ENCODE measurements at places on chromosomes 12 and 14.

- DNase-seq: no peak
These were observed 739 bp upstream of the PPP2R5E start for GRCh38 chr14:63543826-63544406.

DNA sequence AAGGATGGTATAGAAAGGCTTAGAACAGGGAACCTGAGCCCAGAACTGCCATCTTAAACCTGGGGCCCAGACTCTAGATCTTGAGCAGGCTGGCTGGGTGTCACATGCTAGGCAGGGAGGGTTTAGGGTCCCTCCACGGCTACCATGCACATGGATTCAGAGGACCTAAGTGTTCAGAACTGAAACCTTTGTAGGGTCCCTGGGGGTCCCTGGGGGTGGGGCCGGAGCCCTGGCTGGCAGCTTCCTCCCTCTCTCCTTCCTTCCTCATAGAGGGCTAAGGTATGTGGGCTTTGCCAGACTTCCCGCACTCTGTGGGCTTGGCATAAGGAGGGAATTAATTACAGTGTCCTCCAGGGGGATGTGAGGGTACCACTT is 4.6 kb upstream of the ZNF385A start:
- no peak for DNase-seq

- DNase-seq: no peak
These were observed 70.8 kb downstream of the NCOR2 start for GRCh38 chr12:124496584-124496983.

DNA sequence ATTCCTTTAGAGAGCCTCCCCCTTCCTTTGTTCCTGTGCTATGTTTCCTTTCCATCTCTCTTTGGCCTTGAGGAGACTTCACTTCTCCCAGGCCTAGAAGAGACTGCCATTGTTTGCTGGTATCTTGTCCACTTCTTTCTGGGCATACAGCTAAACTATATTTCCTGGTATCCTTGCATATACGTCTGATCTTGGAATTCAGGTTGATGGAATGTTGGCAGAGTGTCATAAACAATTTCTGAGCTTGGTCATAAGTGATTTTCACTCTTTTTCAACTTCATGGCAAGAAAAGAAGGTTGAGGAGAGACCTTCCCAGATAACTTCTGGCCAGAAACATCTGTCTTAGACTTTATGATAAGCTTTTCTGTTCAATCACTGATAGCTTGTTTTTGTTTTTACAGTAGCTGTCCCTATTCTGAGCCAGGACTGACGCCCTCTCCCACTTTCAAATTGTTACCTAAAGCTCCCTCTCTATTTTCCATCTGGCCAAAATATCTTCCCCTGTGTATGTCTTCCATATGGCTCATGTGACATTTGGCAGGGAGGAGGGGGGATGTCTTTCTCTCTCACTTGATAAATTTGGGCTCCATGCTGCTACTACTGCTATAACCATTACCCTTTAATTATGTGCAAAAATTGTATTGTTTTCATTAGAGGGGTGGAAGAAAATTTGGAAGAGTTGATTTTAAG is 457.0 kb downstream of the ADAMTS20 start:
- DNase-seq: no peak

GRCh38 chr12:96452261-96452922 is 37.0 kb upstream of the CFAP54 start:
- no peak for DNase-seq

- DNase-seq: no peak
These were observed 859.1 kb upstream of the FLRT2 start for GRCh38 chr14:84670796-84671195.

GRCh38 chr12:132804426-132804861 is 24.2 kb downstream of the GOLGA3 start:
- no peak for DNase-seq

DNA sequence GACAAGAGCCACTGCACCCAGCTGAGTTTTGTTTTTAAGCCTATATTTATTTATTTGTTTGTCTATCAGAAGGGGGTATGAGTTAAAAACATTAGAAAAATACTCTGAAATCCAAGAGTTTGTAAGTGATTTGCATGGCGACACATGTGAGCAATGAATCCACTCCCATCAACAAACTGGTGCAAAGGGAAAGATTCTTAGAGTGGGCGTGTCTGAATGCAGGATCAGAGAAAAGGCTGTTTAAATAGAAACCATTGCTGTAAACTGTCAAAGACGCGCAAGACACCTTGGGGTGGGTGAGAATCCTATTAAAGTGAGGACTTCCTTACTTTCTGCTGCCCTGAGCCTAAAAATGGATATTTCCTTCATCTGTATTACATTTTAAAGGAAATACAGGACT is 51.9 kb downstream of the ZFYVE26 start:
- no peak for DNase-seq

- DNase-seq: no peak
These were observed 98.4 kb upstream of the FZD10 start for GRCh38 chr12:130063866-130064265.

GRCh38 chr14:104366931-104367865 is 212.4 kb upstream of the C14orf180 start:
- no peak for DNase-seq

DNA sequence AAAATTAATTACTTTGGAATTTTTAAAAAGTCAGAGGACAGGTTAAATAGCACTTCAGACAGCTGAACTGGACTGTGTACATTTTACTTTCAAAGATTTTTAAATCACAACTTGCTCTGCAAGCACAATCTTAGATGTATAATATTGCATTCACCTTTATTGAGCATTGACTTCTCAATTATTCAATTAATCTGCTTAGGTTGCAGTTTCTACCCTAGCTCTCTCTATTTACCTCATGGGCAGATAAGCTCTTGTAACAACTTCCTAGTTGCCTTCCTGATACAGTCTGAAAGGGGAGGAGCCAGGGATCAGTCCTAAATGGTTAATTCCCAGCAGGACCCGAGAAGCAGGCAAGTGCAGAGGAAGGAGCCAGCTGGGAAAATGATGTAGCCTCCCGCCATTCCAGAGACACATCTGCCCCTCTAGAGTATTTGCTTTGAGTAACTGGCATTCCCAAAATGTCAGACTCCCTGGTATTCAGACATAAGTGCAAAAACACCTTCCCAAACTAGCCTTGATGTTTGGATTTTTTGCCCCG is 302.8 kb downstream of the GALC start:
- DNase-seq: no peak

GRCh38 chr12:9928607-9929006 is 3.6 kb downstream of the CLEC2A start:
- DNase-seq: no peak

- DNase-seq: no peak
These were observed 741 bp upstream of the CRIP2 start for GRCh38 chr14:105473677-105474482.

DNA sequence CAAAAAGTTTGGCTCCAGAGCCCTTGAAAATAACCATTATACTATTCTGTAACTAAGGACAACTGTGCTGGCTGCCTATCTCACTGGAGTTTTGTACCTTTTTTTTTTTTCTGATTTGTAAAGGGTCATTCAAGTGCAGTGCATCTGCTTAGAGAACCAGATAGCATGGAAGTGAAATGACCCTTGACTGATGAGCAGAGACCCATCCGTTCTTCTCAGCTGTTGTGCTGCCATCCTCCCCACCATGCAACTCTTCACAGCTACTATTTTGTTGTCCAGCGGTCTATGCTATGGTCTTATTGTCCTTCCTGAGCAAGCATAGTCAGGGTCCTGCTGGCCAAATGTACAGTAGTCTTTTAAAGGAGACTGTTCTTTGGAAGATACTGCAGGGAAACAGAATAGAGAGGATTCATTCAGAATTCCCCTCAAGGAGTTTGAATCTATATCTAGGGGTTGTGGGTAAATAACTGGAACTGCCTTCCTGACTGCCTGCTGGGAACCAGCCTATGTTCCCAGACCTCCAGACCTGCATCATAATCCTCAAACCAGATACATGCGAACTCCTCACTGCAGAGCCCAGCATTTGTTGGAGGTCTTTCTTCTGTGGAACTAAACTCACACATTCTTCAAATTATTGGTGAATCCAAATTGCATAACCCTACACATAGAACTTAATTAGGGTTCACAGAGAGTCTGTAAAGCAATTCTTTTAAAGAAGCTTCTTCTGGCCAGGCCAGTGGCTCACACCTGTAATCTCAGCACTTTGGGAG is 41.1 kb downstream of the GPR19 start:
- no peak for DNase-seq

GRCh38 chr12:2190085-2190484 is 137.3 kb downstream of the CACNA1C start:
- DNase-seq: no peak

DNA sequence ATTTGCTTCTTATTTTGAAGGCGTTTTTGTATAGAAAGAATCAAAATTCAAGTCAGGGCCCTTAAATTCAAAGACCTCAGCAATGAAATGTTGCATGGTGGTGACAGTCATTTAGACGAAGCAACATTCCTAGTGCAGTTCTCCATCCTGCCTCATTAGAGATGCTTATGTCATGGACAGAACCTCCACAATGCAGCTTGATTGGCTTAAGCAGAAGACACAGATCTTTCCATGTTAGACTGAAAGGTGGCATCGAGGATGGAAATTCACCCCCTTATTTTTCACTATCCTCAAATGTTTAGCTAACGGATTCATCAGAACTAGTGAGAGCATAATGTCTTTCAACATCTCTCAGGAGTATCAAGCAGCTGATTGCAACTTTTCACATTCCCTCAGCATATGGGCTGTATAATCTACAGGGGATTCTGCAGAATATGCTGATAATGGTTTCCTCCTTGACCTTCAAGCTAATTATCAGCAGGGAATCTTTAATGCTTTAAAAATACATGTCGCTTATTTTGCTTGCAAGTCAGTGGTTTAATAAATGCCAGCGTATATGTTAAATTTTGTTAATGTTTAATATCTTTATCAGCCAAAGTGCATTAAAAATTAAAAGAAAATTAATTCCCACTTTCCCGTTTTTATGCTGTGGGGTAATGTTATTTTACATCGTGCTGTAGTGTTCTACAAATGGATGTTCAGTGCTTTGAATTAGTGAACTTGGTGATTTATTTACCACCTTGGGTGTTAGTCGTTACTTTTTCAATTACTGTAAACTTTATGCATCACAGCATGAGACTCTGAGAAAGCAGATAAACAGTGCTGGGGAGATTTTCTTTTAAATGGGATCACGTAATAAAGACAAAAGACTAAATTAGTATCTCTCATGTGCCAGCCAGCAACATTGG is 12.8 kb upstream of the NRDE2 start:
- DNase-seq: no peak

DNA sequence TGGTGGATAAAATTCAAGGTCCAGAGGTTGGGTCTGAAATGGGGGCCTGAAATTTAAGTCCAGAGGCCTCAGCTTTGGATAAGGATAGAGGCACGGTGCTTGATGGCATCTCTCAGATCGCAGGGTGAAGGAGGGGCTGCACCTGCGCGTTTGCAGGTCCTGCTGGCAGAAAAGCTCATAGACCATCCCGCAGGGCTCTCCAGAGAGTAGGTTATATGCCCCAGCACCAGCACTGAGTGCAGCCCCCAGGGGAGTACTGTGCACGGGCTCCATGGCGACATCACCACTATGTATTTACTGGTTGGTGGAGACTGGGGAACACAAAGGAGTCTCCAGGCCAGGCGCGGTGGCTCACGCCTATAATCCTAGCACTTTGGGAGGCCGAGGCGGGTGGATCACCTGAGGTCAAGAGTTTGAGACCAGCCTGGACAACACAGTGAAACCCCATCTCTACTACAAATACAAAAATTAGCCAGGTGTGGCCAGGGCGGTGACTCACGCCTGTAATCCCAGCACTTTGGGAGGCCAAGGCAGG is 4.3 kb upstream of the CD63 start:
- no peak for DNase-seq

DNA sequence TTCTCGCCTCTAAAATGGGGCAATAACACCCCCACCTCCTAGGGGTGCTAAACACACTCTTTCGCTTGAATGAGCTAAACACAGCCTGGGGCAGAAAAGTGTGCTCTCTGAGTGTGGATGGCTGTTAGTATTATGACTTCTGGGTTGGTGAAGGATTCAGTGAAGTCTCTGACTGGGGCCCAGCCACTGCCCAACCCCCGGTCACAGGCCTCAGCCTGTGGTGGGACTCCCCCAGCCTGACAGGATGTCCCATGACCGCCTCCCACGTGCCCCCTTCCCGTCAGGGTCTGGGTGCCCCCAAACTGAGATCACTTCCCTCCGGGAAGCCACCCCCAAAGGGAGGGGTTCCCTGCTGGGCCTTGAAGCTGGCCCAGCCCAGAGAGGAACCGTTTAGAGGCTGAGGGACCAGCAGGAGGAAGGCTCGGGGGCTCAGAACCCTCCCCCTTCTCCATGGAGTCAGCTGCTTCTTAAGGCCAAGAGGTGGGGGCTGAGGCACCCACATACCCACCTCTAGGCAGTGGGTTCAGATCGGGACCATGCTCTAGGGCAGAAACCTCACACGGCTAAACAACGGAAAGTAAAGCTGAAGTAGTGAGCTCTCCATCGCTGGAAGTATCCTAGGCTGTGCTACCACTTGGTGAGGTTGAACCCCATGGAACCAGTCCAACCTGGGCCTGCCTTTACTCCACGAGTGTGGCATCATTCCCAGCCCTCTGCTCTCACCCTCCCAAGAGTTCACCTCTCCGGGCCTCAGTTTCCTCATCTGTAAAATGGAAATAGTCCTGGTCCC is 13.8 kb downstream of the DTX1 start:
- no peak for DNase-seq

DNA sequence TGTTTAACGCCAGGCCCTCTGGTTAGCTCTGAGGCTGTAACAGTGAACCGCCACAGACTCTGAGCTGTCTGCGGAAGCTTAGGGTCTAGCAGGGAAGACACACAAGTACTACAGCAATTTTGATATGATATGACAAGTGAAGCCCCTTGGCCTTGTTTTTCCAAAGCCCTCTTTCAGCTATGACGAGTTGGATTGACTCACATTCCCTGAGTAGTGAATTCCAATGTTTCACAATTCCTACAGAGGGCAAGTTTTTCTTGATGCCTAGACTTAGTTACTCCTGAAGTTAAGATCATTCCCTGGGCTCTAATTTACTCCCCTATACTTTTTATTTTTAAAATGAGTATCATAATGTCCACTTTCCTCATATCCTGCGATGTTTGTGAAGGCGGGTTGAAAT is 53.3 kb upstream of the CISTR start:
- DNase-seq: no peak

GRCh38 chr12:53670308-53670707 is 5.6 kb downstream of the ATP5MC2 start:
- no peak for DNase-seq

DNA sequence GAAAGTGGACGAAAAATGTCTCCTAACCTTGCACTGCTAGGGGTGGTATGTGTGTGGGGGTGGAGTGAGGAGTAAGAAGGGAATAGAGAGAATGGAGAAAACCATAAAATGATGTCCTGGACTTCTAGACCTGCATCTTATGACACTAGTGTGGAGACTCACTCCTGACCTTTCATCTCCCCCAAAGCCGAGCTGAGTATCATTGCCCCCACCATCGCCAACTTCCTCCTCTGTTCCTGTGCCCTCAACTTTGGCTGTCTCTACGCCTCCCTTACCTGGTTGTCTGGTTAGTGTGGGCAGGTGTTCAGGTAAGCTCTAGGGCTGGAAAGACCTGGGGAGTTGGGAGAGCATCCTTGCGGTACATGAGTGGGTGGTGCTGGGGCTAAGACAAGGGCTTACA is 4.5 kb upstream of the KLHL33 start:
- DNase-seq: no peak
